ENCODE measurements at places on chromosomes 16 and 17.

DNA sequence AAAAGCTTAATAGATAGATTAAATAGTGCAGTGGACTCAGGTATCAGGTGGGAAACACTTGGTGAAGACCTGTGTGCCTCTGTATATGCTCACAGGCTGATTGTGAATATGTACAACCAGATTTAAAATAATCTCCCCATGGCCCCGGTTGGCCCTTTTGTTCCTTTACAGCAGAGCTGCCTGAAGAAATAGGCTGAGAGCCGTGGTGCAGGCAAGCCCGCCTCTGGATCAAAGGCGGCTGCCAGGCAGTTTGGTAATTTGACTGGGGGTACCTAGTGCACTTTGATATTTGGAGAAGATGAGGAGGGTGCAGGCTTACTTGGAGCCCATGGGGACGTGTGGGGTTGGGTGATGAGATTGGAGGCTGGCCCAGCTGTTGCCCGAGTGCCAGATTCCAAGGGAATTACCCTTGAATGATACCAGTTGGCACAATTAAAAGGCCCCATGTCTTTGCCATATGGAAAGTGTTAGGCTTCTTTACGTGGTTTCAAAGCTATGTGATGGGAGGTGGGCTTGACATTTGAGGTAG is 5.0 kb downstream of the NKD1 start:
- no peak for DNase-seq

GRCh38 chr17:47188271-47188875 is 722 bp downstream of the CDC27 start:
- DNase-seq = peak; percentile 40

GRCh38 chr16:56657555-56658326 is at the start of gene MT1F:
Gene MT1F (plus strand): TSS chr16:56657959. CDS start chr16:56658059, 100 bp downstream.
- DNase-seq = peak; percentile 87

DNA sequence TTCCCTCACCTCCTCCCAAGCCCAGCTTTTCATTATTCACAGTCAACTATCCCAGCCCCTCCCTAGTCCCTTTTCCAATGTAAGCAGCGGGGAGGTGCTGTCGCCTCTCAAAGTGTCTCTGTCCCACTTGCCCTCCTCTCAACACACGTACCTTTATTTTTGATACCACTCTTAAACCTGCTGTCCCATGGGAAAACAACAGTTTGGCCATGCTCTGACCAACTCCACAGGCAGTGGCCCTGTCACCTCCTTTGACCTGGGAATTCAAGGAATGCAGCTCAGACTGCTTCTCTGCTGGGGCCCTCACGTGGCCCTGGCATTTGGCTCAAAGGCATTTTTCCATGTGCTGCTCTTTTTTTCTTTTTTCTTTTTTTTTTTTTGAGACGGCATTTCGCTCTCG is 4.2 kb downstream of the LYRM9 start:
- no peak for DNase-seq

DNA sequence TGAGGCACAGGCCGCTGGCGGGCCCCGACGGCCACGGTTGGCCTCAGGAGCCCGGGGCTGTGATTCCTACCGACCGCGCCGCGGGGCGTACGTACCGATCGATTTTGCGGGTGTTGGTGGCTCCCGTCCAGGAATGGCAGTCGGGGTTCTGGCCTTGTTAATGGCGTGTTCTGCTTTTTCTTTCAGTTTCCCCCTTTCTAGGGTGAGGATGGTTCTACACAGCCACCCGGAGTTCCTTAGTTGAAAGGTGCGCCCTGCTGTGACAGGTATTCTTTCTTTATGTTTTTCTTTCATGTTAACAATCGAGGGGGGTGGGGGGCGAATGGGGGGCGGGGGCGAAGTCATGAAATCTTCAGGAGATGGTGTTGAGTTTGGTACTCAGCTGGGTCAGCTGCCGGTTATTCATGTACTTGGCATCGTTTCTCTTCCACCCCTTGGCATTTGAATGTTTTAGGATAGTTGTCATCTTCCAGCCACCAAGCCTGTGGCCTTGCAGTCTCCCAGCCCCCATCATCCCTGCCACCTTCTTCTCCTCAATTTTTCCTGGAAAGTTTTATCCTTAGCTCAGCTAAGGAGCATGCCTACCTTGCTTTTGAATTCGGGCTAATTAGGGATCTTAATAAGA is 802 bp downstream of the CYLD start:
- no peak for DNase-seq

GRCh38 chr17:44911133-44912001 is 3.9 kb downstream of the GFAP start:
- peak; percentile 75 for DNase-seq

- no peak for DNase-seq
Measured at GRCh38 chr16:20971401-20971800, 70.8 kb downstream of the LYRM1 start.

DNA sequence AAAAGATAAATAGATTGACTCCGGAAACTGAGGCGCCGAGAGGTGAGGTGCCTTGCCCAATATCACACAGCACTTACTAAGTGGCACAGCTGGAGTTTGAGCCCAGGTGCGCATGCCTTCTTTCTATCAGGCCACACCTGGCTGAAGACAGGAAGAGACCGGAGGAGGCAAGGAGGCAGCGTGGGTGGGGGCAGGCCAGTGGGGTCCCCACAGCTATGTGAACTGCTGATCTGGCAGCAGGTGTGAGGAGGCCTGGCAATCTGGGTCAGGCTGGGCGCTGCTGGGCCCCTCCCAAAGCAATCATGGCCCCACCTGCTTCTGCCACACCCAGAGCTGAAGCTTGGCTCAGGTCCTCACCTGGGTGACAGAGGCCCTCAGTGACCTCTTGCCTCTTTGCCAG is 1.9 kb upstream of the GDPD3 start:
- peak; percentile 38 for DNase-seq

GRCh38 chr16:88634141-88634993 is 4.0 kb upstream of the IL17C start:
- DNase-seq = peak; percentile 43

DNA sequence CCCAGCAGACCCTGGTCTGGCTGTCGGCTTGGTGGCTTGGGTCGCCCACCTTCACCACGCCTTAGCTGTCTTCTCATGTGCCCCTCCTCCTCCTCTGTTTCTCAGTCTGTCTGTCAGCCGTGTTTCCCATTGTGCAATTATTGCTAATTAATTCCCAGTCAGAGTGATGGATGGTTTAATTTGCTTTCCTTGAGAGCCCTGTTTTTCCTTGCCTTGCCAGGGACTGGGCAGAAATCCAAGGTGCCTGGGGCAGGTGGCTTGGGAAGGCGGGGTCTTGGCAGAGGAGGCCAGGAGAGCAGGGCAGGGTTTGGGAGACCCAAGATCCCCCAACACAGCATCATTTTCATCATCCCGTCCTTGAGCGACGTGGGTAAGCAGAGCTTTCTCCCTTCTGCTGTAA is 21.3 kb downstream of the NECAB2 start:
- DNase-seq = no peak

DNA sequence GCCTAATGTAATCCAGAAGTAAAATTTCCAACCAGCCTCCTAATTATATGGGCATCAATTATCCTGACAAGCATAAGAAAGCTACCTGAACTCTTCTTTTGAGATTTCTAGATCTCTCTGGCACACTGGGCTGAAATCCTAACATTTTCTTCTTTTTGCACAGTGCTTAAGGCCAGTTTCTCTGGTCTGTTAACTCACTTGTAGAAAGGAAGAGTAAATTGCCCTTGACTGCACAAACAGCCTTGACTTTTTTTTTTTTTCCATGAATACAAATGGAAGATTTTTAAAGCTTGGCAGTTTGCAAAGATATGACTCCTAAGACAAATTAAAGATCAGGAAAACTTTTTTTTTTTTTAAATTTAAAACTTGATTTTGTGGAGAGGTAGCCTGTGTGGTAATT is 291.2 kb upstream of the MON1B start:
- DNase-seq = no peak

DNA sequence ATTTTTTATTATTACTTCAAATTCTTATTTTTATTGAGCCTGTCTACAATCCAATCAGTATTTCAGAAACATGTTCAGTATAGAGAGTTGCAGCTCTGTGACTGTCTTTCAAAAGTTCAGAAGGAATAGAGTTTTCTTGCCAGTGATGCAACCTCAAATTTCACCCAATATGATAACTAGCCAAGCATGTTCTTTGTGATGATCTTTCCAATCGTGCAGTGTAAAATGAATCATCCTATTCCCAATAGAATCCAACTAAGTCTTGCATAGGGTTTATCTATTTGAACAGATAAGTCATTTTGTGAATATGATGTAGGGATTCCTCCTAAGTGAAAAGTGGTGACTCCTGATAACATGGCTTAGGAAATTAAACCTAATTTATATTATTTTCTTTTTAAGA is 937.8 kb downstream of the KCNJ2 start:
- no peak for DNase-seq

DNA sequence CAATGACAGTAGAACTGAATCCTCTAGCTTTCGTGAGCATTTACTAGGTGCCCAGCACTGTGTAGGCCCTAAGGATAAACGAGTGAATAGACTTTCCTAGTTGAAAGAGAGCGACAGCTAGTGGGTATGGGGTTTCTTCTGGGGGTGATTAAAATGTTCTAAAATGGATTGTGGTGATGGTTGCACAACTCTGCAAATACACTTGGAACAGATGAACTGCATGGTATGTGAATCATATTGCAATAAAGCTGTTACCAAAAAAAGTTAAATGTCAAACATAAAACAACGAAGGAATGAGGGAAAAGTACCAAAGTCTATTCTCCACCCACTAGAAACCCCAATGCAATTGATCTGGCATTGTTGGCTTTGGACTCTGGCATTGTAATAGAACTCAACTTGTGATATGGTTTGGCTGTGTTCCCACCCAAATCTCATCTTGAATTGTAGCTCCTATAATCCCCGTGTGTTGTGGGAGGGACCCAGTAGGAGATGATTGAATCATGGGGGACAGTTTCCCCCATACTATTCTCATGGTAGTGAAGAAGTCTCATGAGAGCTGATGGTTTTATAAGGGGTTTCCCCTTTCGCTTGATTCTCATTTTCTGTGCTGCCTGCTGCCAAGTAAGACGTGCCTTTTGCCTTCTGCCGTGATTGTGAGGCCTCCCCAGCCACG is 70.5 kb downstream of the MARF1 start:
- no peak for DNase-seq

DNA sequence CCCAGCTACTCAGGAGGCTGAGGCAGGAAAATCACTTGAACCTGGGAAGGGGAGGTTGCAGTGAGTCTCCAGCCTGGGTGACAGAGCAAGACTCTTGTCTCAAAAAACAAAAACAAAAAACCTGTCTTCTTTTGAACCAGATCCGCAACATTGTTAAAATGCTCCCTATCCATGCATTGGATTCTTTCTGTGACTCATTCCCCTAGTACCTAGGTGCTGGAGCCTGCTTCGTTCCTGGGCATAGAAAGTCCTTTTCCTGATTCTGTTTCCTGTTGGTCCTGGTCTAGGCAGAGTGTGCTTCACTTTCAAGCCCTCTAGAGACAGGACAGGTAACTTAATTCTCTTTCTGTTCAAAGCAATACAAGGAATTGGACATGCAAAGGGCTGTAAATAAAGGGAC is 5.2 kb downstream of the EPN2 start:
- DNase-seq = peak; percentile 36

DNA sequence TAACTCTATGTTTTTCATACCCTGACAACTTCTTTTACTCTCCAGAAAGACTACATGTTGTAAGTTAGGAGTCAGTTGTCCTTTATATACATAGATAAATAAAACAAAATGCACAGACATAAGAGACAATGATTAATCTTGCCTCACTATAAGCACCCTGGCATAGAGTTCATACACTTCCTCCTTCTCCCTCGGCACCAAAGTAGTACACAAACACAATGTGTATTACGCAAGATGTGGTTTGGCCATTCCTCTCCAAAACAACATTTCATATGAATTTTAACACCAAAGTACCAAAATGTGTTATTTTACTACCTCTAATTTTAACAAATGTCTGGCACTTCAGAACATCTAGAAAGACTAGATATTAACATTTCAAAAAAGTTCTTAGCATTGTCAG is 17.2 kb upstream of the SLFN11 start:
- DNase-seq = no peak

DNA sequence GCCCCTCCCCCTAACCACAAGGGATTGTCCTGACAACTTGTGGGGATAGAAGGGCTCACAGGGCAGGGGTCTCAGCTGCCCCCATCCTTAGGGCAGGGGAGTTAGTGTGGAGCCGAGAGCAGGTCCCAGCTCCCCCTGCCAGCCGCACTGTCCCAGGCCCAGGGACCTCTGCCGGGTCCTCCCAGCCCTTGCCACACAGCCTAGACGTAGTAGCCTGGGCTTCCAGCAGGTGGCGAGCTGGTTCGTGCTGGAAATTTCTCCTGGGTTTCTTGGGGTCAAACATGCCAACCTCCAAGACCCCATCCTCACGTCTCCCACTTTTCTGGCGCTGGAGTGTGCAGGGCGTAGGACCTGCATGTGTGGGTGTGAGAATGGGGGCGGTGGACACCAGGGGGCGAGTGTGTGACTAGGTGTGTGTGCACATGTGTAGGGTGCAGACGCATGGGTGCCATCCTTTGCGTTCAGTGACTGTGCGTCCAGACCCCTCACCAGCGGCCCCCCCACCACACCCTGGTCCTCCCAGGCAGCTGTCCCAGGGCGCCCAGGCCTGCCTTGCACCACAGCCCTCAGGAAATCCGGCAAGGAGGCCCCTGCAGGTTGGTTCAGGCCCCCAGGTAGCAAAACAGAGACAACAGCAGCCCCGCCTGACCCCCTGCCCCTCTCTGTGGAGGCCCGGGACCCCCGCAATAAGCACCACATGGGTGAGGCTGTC is 29.5 kb downstream of the SBK1 start:
- peak; percentile 49 for DNase-seq

- DNase-seq = no peak
Measured at GRCh38 chr16:67967183-67967957, 1.1 kb downstream of the SLC12A4 start.

- no peak for DNase-seq
Measured at GRCh38 chr17:149897-150584, 12.7 kb downstream of the SCGB1C2 start.

- no peak for DNase-seq
Measured at GRCh38 chr17:50426472-50426782, 409 bp downstream of the ACSF2 start.

GRCh38 chr17:70881093-70881492 is 711.8 kb downstream of the KCNJ2 start:
- no peak for DNase-seq

- no peak for DNase-seq
Measured at GRCh38 chr16:19929062-19929511, 44.4 kb upstream of the GPRC5B start.

DNA sequence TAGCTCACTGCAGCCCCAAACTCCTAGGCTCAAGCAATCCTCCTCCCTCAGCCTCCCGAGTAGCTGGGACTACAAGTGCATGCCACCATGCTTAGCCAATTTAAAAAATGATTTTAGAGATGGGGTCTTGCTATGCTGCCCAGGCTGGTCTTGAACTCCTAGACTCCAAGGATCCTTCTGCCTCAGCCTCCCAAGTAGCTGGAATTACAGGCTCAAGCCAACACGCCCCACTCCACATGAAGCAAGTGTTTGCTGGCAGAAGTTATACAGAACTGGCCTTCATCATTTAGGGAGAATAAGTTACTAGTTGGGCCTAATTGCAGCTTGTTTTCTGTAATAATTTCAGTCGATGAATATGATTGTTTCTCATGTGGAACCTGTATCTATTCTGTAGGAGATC is 68.0 kb downstream of the SHISA6 start:
- no peak for DNase-seq

GRCh38 chr16:89320782-89321501 is 103.4 kb downstream of the ZNF778 start:
- DNase-seq = peak; percentile 76

- DNase-seq = no peak
Measured at GRCh38 chr17:69936996-69937395, 138.0 kb upstream of the KCNJ16 start.
